Ascending aorta (tissue), 2 donors: ENCODE measurements at places on chromosomes 1 and 21.

- DNase-seq = no peak
Observed at GRCh38 chr1:81208441-81208840, 592.3 kb upstream of the ADGRL2 start.

DNA sequence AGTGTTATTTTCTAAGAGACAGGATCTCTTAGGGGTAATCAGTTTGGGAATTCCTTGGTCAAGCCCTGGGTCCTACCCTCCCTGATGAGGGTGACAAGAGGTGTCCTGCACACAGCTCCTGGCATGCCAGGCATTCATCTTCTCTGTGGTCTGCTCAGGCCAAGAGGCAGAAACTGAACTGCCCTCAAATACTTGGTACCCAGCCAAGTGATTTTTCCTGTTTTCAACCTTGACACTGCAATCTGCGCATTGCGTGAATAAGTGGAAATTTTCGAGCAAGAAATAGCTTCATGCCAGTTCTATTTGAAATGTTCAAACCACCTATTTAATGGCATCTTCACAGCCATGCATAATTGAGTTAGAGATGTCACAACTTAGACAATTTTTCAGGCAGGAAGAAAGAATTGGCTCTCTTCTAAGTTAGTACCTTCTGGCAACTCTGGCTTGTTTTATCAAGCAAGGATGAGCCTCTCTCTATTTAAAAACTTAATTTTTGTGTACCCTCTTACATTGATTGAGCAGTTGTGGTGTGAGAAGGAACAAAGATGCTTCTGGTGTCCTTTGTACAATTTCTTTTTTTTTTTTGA is 27.0 kb downstream of the DNM3 start:
- DNase-seq = no peak

DNA sequence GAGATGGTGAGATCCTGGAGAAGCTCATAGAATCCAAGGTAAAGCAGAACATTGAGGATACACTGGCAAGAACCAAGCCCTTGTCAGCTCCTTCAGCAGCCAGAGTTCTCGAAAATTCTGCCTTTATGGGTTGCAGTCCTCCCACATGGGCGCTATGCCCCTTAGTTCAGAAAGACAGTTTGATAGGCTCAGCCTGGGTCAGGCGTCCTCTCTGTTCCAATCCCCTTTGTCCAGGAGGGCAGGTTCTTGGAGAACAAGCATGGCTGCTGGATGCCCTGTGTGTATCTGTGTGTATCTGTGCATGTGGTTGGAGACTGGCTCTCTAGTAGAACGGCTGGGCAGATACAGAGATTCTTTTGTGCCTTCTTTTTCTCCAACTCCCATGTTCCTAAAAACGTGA is 8.0 kb upstream of the NBL1 start:
- DNase-seq = no peak

DNA sequence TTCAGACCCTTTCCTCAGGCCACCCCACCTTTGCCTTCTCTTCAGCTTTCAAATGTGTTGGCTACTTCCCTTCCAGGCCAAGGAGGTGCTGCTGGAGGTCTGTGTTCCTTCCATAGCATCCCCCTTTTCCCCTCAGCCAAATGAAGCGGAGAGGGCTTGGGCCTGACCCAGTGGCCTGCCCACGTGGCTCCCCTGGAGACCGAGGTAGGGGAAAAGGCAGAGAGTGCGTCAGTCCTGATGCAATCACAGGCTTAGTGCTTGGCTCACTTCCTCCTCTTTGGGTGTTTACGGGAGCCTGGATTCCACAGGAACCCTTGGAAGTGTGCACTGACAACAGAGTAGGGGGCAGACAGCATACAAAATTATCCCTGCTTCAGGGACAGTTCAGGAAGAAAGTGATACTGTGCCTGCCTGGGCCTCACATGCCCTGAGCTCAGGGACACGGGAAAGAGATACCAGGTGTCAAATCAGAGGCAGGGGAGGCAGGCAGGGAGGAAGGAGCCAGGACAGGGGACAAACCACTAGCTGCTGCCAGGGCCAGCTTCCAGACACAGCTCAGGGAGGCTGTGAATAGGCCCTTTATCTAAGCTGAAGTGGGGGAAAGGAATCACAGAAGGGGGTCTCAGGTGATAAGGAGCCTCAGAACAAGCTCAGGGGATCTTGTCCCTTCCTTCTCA is 16.6 kb upstream of the PTP4A2 start:
- DNase-seq = peak; percentile 80

GRCh38 chr1:42392967-42393848 is 12.6 kb downstream of the RIMKLA start:
- DNase-seq = no peak

DNA sequence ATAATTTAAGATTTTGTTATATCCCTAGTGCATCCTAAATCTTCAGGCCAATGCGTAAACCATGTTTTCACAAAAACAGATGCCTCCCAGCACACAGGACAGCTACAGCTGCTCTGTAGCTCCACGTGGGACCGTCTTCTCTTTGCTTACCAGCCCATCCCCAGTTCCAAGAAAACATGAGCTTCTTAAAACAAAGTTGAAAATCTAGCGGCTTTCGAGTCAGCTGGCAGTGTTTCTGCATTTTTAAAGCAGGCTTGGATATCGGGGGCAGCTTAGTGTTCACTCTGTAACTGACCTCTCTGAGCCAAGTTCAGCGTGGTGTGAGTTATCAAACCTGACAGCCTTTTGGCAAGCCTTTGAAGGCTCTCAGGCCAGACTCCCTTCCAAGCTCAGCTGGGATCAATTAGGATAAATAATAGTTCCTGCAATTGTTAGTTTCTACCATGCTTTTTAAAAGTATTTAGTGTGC is 881.5 kb downstream of the LTN1 start:
- DNase-seq = no peak

- no peak for DNase-seq
Observed at GRCh38 chr1:246035060-246035541, 472.0 kb downstream of the SMYD3 start.

GRCh38 chr1:203628201-203629015 is 1.8 kb downstream of the ATP2B4 start:
- peak; percentile 77 for DNase-seq

- DNase-seq = no peak
Observed at GRCh38 chr1:158422212-158422611, 3.8 kb downstream of the OR10K2 start.

DNA sequence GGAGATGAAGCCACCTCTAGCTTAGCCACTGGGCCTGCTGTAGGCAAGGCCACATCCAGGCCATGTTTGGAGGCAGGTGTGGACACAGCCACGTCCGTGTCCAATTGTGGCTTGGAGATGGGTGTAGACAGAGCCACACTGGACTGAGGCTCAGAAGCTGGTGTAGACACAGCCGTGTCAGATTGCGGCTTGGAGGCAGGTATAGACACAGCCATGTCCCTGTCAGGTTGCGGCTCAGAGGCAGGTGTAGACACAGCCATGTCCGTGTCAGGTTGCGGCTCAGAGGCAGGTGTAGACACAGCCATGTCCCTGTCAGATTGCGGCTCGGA is 2.2 kb downstream of the PERM1 start:
- DNase-seq = no peak

DNA sequence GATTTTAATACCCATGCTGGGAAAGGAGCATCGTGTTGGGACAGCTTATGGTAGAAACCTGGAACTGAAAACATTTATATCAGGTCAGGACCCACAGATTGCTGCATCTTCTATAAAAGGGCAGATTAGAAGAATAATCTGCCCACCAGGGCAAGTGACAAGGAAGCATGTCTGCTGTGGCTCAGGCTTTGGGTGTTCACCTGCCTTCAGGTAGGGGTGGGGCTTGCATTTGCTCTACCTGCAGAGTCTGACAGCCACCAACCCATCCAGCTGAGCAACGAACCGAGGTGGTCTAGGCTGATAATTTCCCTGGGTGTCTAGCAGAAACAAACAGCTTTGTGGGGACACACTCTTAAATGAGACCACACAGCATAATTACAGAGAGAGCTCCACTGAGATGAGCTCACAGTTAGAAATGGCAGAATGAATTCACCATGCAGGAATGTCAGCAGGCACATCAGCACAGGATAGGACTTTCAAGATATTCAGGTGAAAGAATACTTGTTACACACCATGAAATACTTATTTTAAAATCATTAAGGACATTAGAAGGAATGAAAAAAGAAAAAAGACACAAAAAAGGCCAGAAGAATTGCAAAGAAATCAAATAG is 36.1 kb upstream of the B3GALT5 start:
- no peak for DNase-seq

GRCh38 chr1:12047120-12047876 is 15.8 kb upstream of the TNFRSF8 start:
- DNase-seq = no peak

GRCh38 chr1:178940068-178940765 is 69.3 kb upstream of the ANGPTL1 start:
- no peak for DNase-seq

DNA sequence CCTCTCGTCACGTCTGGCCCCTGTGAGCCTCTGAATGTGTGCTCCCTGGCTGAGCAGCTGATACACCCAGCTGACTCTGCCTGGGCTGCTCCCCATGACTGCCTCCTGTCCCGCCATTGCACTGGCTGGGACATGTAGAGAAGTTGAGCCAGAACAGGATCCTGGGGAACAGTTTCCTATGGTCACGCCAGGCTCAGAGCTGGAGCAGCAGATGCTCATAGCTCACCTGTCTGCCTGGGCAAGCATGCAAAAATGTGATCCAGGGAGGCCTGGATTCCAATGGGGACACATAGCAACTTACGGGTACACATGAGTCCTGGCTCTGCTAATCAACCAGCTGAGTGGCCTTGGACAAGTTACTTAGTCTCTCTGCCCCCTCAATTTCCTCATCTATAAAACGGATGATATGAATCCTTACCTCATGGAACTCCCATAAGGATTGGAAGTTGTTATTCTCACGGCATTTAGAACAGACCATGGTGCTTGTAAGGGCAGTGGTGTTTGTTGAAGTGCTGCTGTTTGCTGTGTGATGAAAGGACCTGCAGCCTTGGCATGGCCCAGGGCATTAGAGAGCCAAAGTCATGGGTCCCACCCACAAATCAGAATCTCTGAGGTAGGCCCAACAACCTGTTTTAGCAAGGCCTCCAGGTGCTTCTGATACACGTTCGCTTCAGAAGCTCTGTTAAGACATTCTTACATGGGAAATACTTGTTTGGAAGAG is 150.3 kb upstream of the VANGL1 start:
- no peak for DNase-seq

DNA sequence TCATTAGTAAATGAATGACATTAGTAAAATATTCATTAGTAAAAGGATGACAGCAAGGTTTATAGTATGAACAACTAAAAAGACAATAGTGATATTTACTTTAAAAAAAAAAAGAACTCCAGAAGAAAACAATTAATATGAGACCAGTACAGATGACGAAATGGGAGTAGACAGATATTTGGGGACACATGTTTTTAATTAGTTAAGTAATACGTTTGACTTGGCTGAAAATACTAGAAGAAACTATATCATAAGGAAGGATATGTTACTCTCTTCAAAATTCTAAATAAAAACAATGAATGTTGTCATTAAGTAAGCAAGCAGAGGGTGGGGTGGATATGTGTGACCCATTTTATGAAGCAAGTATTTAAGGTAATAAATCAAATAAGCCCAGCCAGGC is 61.9 kb downstream of the GPATCH2 start:
- DNase-seq = no peak

GRCh38 chr1:232851532-232851931 is 46.3 kb downstream of the MAP10 start:
- DNase-seq = no peak

- DNase-seq = no peak
Observed at GRCh38 chr1:31095298-31095981, 29.9 kb upstream of the PUM1 start.

GRCh38 chr21:28235169-28235895 is 757.3 kb downstream of the LTN1 start:
- no peak for DNase-seq

GRCh38 chr1:18599086-18599485 is 31.6 kb upstream of the PAX7 start:
- no peak for DNase-seq

DNA sequence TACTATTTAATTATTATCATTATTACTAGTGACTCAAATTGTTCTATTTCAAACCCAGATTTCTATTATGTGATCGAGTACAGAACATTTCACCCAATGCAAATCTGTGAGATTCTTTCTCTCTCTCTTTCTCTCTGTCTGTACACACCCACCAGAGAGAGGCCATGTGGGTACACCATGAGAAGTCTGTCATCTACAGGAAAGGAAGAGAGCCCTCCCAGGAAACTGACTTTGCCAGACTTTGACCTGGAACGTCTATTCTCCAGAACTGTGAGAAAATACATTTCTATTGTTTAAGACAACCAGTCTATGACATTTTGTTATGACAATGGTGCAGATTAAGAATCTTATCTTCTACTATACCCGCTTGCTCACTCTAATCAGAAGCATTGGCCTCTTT is 1091.6 kb downstream of the TTLL7 start:
- DNase-seq = no peak

GRCh38 chr1:7393136-7393535 is 378.0 kb upstream of the VAMP3 start:
- no peak for DNase-seq

- no peak for DNase-seq
Observed at GRCh38 chr1:14516974-14517840, 81.3 kb upstream of the KAZN start.

- no peak for DNase-seq
Observed at GRCh38 chr1:179441501-179441900, 75.7 kb downstream of the AXDND1 start.

DNA sequence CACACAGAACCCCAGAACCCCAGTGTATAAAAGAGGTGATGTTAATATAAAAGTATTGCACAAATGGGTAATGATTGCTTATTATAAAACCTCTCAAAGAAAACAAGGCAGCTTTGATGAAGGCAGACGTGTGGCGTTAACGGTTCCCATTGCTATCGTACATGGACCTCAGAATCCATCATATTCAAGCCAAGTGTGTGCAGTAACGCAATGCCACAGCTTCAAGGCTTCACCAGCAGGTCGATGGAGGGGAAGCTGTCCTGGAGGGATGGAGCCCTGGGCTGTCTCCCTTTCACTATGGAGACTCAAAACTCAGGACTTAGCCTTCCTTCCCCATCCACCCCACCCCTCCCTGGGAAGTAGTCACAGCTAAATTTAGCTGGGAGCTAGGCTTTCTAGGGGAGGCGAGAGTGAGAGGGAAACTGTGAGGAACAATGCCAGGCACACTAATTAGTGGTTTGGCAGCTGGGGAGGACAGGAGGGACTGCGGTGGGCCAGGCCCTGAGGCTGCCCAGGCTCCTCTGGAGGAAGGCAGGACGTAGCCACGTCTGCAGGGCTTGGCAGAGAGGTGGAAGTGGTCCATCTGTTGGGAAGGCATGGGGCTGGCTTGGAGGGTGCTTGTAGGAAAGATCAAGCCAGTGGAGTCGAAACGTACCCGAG is 121.2 kb downstream of the HMGB4 start:
- peak; percentile 67 for DNase-seq

GRCh38 chr1:33784876-33785275 is 79.0 kb upstream of the HMGB4 start:
- DNase-seq = no peak

DNA sequence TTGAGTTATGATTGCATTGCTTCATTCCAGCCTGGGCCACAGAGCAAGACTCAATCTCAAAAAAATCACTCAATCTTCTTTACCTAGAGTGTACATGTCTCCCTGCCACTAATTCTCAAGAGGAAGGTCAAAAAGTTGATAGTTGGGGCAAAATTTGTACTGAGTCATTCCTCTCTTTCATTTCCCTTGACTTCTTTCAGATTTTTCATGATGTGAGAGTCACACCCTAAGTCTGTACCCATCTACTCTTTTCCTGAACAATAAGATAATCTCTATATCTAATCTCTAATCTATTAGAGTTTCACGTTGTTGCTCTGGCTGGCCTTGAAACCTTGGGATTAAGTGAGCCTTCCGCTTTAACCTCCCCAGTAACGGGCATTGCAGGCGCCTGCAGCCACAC is 1.1 kb upstream of the BRDT start:
- DNase-seq = no peak

GRCh38 chr1:224704107-224704735 is 88.1 kb downstream of the CNIH3 start:
- DNase-seq = no peak

GRCh38 chr21:33230545-33231324 is 997 bp downstream of the IFNAR2 start:
- DNase-seq = peak; percentile 81
